ENCODE measurements at places on chromosomes 3 and 15.

DNA sequence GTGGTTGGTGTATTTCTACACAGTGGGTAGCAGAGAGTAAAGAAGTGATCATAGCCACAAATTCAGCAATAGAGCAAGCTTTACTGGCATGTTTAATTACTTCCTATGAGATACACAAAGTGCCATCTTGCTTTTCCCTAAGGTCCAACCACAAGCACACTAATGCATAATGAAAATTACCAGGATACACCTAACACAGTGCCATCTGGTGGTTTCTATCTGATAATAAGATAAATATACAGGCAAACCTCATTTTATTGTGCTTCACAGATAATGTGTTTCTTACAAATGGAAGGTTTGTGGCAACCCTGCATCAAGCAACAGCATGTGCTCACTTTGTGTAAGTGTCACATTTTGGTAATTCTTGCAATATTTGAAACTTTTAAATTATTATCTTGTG lies 223.0 kb downstream of the NSUN3 start:
- H3K4me1 ChIP-seq, result no peaks in the 10 kb centered on the region
- no peaks in the 10 kb centered on the region for H3K36me3 ChIP-seq
- DNase-seq, result no peak
- no peak overlapping the region for H3K4me3 ChIP-seq

DNA sequence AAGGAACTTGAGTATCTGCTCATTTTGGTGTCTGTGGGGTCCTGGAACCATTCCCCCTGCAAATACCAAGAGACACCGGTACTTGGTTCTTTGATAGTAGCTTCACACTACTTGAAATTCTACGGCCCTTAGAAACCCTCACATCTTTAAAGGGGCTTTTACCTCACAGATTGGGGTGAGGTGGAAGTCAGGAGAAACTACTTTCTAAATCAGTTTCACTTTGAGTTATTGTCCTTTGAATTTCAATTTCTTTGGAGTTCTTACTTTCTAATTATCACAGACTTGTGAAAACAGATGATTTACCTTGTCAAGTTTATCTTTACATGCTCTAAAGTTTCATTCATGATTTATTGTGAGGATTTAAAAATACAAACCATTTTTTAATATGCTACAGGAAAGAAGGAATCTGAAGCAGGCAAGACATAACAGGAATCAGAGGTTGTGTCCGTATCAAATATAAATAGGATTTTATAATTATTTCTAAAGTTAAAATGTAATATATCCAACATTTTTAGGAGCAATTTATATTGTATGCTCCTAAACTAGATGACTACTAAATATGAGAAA lies 98.9 kb downstream of the NEDD4 start:
- no peak overlapping the region for H3K27ac ChIP-seq
- no peak for DNase-seq
- H3K36me3 ChIP-seq, result no peaks in the 10 kb centered on the region
- peaks cover 4% of the 10 kb centered on the region for H3K4me1 ChIP-seq

GRCh38 chr3:180855364-180855763 lies 57.1 kb upstream of the FXR1 start:
- no peak overlapping the region for H3K27ac ChIP-seq
- peaks cover 4% of the 10 kb centered on the region for H3K27me3 ChIP-seq
- no peak for DNase-seq

- H3K27me3 ChIP-seq, result no peaks in the 10 kb centered on the region
- no peak overlapping the region for H3K27ac ChIP-seq
- H3K4me3 ChIP-seq, result no peak overlapping the region
- no peaks in the 10 kb centered on the region for H3K4me1 ChIP-seq
- no peak for DNase-seq
These were observed 627.0 kb downstream of the SI start for GRCh38 chr3:164451072-164451910.

DNA sequence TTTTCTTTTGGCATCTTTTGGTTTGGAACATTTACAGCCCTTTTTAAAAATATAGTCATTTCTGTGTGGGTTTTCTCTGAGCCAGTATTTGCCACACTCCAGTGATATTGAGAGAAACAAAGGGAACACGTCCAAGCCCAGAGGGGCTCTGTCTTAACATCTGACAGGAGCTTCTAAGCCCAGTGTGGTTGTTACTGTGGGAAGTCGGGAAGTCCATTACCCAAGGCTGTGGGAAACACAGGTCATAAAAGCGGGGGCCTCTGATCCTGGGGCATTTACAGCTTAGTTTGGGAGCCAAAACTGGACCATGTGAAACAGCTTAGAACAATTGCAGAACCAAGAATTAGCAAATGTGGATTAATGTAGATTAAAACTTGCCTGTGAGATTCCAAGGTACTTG lies 123.0 kb downstream of the PTPRG start:
- no peaks in the 10 kb centered on the region for H3K36me3 ChIP-seq
- H3K4me3 ChIP-seq, result no peak overlapping the region
- no peaks in the 10 kb centered on the region for H3K27me3 ChIP-seq
- no peak overlapping the region for H3K27ac ChIP-seq
- H3K4me1 ChIP-seq, result no peaks in the 10 kb centered on the region
- DNase-seq, result no peak

DNA sequence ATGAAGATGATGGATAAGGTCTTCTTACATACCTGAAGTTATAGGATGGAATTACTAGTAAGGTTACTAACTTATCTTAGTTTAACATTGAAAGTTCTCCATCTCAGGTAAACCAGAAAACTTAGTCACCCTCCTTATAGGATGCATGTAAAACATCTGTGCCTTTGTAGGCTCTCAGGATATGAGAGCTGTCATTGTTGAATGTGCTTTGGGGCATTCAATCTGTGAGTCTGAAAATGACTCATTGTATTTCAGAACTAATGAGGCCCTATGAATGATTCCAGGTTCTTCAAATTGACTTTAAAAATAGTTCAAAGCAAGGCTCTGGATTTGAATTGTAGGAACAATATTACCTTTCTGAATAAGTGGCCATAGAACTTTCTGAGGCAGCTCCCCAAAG lies 237.7 kb upstream of the AZI2 start:
- no peak overlapping the region for H3K4me3 ChIP-seq
- H3K27me3 ChIP-seq, result no peaks in the 10 kb centered on the region
- no peak overlapping the region for H3K27ac ChIP-seq
- no peaks in the 10 kb centered on the region for H3K4me1 ChIP-seq
- H3K36me3 ChIP-seq, result no peaks in the 10 kb centered on the region
- DNase-seq, result no peak

- H3K27me3 ChIP-seq, result peaks cover 26% of the 10 kb centered on the region
- H3K27ac ChIP-seq, result no peak overlapping the region
- H3K4me3 ChIP-seq, result no peak overlapping the region
- no peaks in the 10 kb centered on the region for H3K36me3 ChIP-seq
- no peak for DNase-seq
These were observed 100.6 kb upstream of the CTDSPL start for GRCh38 chr3:37761043-37761442.

- H3K4me3 ChIP-seq, result peak overlapping the region; percentile 94
- peaks cover 7% of the 10 kb centered on the region for H3K36me3 ChIP-seq
- peaks cover 30% of the 10 kb centered on the region for H3K4me1 ChIP-seq
- DNase-seq, result no peak
These were observed 774 bp upstream of the CNOT10 start for GRCh38 chr3:32684029-32684799.

DNA sequence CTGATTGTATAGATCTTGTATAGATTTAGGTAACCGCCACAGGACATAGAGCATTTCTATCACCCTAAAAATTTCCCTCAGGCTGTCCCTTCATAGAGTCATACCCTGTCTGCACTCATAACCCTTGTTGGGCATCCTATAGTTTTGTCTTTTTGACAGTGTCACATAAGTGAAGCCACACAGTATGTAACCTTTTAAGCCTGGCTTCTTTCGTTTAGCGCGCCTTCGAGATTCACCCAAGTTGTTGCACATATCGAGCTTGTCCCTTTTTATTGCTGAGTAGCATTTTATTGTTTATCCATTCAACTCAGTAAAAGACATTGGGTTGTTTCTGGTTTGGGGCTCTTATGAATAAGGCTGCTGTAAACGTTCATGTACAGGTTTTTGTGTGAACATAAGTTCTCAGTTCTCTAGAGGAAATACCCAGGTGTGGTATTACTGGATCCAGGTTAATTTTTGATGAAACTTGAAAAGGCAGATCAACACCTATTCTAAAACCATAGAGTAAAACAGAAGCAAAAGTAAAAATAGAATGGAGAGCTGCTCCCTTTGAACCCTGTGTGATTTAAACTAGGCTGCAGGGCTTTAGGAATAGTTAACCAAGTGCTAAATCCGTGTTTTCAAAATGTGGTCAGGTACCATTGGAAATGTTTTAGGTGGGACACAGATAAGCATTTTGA lies 49.5 kb downstream of the CD86 start:
- DNase-seq, result no peak
- H3K27me3 ChIP-seq, result peaks cover 2% of the 10 kb centered on the region
- H3K4me1 ChIP-seq, result no peaks in the 10 kb centered on the region

GRCh38 chr3:64505419-64505818 lies 182.4 kb downstream of the ADAMTS9 start:
- no peaks in the 10 kb centered on the region for H3K36me3 ChIP-seq
- no peak overlapping the region for H3K4me3 ChIP-seq
- H3K27me3 ChIP-seq, result peaks cover 10% of the 10 kb centered on the region

- peaks cover 40% of the 10 kb centered on the region for H3K4me1 ChIP-seq
- H3K27ac ChIP-seq, result no peak overlapping the region
- no peak for DNase-seq
- H3K27me3 ChIP-seq, result peaks cover 9% of the 10 kb centered on the region
- no peaks in the 10 kb centered on the region for H3K36me3 ChIP-seq
These were observed 4.2 kb downstream of the MFGE8 start for GRCh38 chr15:88908697-88909621.

DNA sequence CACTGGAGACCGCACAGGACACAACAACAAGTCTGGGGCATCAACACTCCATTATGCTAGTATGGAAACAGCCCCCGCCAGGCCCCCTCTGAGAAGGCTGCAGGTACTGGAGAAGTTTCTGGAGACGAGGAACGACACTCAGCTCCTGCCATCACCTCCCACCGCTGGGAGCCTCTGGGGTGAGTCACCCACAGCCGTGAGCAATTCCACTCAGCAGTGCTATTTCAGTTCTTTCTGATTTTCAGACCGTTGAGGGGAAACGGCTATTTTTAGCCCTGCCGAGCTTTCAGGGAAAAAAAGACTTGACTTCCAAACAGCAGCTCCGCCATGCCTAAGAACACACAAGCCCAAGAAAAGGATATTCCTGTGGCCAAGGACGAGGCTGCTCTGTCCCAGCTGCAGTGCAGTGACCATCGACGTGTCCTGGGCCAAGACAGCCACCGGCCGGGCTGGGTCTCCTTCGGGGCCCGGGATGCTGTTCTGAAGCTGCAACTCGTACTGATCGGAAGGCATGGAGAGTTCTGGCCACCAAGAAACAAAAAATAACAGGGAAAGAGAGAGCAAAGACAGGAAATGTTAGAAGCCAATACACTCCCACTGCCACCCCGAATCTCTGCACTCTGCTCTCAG lies 40.8 kb downstream of the NUP210 start:
- peaks cover 31% of the 10 kb centered on the region for H3K36me3 ChIP-seq
- H3K4me1 ChIP-seq, result peaks cover 17% of the 10 kb centered on the region
- DNase-seq, result no peak
- H3K4me3 ChIP-seq, result no peak overlapping the region
- H3K27ac ChIP-seq, result no peak overlapping the region
- no peaks in the 10 kb centered on the region for H3K27me3 ChIP-seq

DNA sequence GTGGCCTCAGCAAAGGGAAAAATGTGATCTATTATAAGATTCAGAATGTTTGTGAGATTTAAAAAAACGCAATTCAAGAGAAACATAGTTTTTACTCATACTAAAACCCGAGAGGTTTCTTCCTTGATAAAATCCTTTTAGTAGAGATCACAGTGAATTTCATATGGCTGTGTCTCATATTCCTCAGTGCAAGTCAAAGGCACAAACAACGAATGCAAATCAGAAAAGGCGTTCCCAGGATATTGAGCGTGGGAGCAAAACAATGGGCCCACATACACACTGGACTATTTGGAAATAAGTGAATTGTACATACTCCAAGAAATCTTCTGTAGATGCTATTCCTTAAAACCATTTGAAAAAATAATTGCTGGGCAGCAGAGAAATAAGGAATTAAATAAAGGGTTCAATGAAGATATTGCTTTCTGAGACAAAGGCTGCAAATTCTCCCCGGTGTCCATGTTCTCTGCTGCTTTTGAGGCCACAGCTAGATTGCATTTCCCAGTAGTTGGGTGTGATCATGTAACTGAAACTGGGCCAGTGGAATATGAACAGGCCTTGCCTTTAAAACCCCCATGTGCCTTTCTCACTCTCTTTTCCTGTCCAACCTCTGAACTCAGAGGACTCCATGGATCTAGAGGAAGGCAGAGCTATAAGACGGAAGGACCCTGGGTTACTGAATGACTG lies 144.6 kb upstream of the TBL1XR1 start:
- no peak for DNase-seq
- peaks cover 62% of the 10 kb centered on the region for H3K4me1 ChIP-seq
- peaks cover 5% of the 10 kb centered on the region for H3K27me3 ChIP-seq
- H3K27ac ChIP-seq, result peak overlapping the region; percentile 29
- no peak overlapping the region for H3K4me3 ChIP-seq

GRCh38 chr3:74027121-74027520 lies 402.4 kb upstream of the PDZRN3 start:
- DNase-seq, result no peak
- H3K27me3 ChIP-seq, result no peaks in the 10 kb centered on the region
- H3K36me3 ChIP-seq, result no peaks in the 10 kb centered on the region
- H3K4me3 ChIP-seq, result no peak overlapping the region
- H3K4me1 ChIP-seq, result no peaks in the 10 kb centered on the region

DNA sequence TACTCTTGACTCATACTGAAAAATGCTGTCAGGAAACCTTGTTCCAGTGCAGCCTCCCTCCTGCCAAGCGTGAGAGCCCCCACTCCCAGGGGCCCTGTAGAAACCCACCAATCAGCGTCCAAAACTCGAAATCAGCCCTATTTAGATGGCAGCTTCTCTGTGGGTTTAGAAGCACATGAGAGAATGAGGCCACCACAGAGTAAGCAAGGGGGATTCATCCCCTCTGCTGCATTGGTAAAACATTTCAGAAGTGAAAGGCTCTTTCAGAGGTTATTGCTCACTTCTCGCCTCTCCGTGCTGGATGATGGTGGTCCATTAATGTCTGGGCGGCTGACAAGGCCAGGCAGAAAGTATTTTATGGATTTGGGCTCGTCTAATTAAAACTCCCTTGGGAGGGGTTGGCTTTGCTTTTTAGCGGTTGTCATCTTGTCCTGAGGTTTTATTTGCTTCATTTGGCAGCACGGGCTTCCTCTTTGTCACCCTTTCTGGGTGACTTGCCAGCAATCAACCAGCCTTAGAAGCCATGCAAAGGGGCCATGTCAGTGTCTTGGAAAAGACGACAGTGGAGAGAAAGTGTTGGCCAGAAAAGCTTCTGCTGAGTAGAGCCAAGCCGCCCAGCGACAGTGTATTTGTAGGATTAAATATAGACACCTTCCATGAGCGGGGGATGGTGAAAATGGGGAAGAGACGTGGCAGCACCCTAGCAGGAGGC lies 145.5 kb downstream of the ATP10A start:
- no peak overlapping the region for H3K27ac ChIP-seq
- no peak overlapping the region for H3K4me3 ChIP-seq
- H3K4me1 ChIP-seq, result no peaks in the 10 kb centered on the region
- H3K27me3 ChIP-seq, result no peaks in the 10 kb centered on the region

- DNase-seq, result no peak
- H3K36me3 ChIP-seq, result no peaks in the 10 kb centered on the region
- no peak overlapping the region for H3K4me3 ChIP-seq
- peaks cover 2% of the 10 kb centered on the region for H3K27me3 ChIP-seq
- H3K4me1 ChIP-seq, result peaks cover 3% of the 10 kb centered on the region
These were observed 486.4 kb downstream of the FHIT start for GRCh38 chr3:60764870-60765269.

Data from activated T-helper 1 cell treated with anti-CD3 and anti-CD28 coated beads, Interleukin-12 subunit alpha, Interleukin-12 subunit beta, Interleukin-2, Interleukin-4 antibody, amounts not matched to agents 30 ng/mL and 10 ng/mL and 1 ng/mL, durations not matched to agents 14 hours and 24 hours and 36 hours (primary cell).